ENCODE measurements at places on chromosomes 11 and 22.

DNA sequence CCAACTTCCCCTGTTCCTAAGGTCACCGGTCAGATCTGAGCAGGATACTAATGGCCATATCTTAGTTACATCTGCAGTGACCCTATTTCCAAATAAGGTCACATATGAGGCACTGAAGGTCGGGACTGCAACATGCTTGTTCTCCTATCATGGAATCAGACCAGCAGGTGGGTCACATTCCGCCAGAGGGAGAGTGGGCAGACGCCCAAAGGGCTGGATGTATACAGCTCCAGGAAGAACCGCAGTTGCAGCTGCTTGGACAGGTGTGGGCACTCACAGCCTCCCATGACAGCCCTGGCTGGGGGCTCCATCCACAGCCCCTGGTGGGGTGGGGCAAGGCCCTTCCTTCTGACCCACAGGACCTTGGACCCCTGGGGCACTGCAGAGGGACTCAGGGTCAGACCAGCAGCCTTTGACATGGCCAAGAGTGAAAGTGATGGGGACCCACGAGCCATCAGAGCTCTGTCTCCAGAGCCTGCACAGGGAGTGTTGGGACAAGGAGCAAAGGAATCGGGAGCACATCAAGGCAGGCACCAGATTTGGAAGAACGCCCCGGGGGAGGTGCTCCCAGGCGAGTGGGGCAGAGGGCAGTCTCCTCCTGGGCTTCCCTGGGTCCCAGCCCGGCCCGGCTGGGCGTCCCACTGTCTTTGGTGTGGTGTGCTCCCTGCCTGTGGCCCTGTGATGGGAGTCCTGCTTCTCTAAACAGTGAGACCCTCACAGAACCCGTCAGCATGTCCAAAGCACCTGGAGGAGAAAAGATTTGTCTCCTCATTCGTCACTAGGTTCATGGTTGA, 13.3 kb upstream of the CD81 start:
- no peak for DNase-seq

- no peak for DNase-seq
These were observed 3.8 kb upstream of the CSNK2A3 start for GRCh38 chr11:11356842-11357241.

GRCh38 chr22:46517255-46517761, 20.1 kb downstream of the CELSR1 start:
- DNase-seq: no peak

- peak; percentile 30 for DNase-seq
These were observed 76.5 kb upstream of the ZBED5 start for GRCh38 chr11:10934293-10934860.

- no peak for DNase-seq
These were observed 28.7 kb downstream of the IGHMBP2 start for GRCh38 chr11:68932358-68932757.

DNA sequence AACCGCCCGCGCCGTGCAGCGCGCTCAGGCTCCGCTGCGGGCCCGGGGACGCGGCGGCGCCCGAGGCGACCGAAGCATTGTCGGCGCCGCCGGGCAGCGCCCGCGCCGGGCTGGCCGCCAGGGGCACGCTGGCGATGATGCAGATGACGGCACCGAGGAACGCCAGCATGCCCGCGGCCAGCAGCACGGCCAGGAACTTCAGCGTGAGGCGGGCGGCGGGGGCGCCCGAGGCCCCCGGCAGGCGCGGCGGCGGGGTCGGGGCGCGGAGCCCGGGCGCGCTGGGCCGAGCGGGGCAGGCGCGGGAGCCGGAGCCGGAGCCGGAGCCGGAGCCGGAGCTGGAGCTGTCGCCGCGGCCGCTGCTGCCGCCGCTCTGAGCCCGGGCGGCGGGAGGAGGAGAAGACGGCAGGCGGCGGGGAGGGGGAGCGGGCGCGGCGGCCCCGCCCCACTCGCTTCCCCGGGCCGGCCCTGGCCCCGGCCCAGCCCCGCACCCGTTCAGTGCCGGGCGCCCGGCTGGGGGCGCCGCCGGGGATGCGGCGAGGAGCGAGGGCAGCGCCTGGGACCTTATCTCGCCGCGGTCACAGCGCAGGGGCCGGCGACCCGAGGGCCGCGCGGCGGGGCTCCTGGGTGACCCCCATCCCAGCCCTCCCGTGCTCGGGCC, at the start of gene NPTXR:
Gene NPTXR, minus strand, starts transcription at position 372 of the 658 bp plus-strand sequence.
- DNase-seq: no peak

GRCh38 chr11:45662665-45663485, 2.5 kb downstream of the CHST1 start:
- no peak for DNase-seq

DNA sequence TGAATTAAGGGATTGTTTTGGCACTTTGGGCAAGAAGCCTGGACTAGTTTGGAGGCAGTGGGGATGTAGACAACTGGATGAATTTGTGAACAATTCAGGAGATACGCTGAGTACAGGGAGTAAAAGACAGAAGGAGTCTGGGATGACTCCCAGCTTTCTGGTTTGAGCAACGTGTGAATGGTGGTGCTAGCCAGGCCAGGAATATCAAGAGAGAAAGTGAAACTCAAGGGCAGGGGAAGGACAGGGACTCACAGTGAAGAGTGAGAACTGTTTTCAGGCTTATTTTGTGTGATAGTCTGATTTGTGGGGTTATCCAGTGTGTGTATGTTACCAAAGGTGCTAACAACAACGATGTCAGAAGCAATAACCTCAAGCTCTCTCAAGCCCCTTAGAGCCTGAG, 15.9 kb downstream of the CHRM1 start:
- no peak for DNase-seq

GRCh38 chr11:28439403-28439802, 331.2 kb downstream of the METTL15 start:
- DNase-seq: no peak

DNA sequence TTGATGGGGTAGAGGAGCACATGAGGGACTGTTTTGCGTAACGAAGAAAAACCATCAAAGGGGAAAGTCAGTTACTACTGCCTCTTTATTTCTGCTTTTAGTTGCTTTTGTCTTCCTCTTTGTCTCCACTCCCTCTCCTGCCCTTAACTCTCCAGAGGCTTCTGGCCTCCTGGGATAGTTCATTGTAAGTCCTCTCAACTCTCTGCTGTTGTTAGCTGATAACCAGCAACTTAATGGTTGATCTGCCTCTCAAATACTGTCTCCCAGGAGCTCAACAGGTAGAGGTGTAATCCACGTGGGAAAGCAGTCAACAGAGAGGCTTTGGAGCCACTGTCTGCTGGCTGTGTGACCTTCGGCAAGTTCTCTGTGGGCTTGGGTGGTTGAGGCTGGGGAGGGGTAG, 47.3 kb downstream of the CCDC81 start:
- DNase-seq: no peak

- no peak for DNase-seq
These were observed 22.7 kb downstream of the YPEL1 start for GRCh38 chr22:21712751-21713427.

DNA sequence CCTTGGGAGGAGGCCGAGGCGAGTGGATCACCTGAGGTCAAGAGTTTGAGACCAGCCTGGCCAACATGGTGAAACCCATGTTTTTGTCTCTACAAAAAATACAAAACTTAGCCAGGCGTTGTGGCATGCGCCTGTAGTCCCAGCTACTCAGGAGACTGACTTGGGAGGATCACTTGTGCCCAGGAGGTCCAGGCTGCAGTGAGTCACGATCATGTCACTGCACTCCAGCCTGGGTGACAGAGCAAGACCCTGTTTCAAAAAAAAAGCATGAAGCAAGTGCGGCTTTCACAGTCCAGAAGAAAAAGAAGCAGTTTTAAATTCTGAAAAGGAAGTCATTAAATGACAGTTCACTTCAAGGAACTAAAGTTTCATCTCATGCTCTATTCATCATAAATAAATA, 7.1 kb upstream of the LTO1 start:
- no peak for DNase-seq

GRCh38 chr11:123006860-123007542, 25.4 kb upstream of the BSX start:
- no peak for DNase-seq

- DNase-seq: peak; percentile 25
These were observed 6.7 kb upstream of the CCDC90B start for GRCh38 chr11:83292709-83293456.

GRCh38 chr11:66784575-66784974, 55.6 kb upstream of the SPTBN2 start:
- no peak for DNase-seq

GRCh38 chr11:61968758-61969390, 1.4 kb upstream of the FTH1 start:
- DNase-seq: no peak

DNA sequence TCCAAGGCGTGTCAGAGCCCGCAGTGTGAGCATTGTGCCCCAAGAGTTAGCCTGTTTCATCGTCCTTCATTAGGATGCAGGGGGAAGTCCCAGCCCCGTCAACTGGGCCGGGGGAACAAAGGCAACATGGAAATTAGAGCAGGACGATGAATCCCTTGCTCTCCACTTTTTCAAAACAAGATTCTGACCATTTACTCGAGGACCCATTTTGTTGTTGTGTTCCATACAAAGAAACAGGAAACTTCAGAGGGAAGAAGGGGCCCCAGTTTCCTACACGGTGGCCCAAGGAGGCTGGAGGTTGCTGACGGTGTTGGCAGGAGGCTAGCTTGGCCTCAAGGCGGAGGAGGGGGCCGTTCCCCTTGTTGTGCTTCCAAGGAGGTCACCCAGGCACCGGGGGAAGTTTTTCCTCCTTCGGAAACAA, 44.0 kb upstream of the SLC1A2 start:
- DNase-seq: no peak

DNA sequence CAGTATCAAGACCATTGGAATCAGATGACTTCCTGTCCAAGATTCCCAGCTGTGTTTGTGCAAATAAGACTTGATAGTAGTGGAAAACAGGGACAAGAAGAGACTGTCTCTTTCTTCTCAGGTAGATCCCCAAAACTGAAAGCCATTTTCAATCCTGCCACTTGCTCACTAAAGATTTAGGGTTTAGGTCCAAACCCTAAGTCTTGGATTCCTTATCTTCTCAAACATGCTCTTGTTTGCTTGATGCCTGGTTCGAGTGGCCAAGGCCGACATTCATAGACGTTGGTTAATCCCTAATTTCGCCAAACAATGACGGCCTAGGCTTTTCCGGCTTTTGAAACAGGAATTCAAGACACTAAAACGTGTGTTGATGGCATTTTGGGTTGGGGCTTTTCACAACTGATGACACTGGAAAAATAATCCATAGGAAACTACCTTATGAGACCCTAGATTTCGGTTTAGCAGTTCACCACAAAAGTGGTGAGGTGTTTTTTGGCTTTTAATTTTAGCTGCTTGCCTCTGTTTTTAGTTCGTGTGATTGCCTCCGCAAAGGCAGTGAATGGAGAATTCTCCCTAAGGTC, 1.0 kb upstream of the GTPBP1 start:
- no peak for DNase-seq

DNA sequence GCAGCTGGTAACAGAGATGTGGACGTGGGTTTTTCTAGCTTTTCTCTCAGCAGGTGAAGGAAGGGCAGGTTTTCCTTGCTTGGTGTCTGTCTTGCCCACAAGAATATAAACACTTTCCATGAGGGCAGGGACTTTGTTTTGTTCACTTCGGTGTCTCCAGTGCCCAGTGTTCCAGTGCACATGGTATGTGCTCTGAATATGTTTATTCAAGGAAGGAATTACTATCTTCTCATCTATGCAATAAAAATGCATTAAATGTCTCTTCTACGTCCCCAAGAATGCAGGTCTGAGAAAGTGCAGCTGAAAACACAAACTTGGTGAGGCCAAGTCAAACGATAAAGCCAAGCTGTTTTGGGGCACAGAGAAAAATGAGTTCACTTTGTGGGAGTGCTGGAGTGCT, 56.3 kb upstream of the PLET1 start:
- DNase-seq: no peak

GRCh38 chr22:16806401-16806800, 18.8 kb downstream of the XKR3 start:
- no peak for DNase-seq

DNA sequence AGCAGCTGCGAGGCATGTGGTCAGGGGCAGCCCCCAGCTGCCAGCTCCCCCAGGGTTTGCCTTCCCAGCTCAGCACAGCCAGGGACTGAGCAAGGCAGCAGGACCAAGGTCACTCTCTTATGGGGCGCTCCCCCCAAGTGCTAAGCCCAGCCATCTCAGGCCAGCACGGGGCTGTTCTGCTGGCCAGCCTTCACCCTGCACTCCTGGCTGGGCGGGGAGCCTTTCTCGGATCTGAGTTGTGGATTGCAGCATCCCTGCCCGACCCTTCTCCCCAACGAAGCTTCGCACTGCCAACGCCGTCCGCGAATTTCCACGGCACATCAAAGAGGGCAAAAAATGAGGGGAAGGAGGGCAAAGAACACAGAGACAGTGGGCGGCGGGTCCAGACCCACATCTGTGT, 42.5 kb upstream of the GAL start:
- no peak for DNase-seq

DNA sequence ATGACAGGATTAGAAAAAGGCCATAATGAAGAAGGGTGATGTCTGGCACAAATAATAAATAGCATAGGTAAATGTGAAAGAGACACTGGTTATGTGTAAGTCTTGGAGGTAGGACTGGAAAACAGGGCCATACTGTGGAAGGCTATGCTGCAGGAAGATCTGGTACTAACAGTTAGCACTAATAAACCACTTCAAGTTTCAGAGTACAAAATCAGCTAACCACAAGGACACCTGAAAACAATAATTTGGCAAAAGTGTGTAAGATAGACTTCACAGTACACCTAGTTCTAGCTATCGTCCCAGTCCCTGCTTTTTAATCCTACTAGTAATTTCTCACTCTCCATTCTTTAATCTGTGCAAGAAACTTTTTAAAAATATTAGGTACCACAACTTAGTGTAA, 44.3 kb downstream of the CWF19L2 start:
- no peak for DNase-seq

DNA sequence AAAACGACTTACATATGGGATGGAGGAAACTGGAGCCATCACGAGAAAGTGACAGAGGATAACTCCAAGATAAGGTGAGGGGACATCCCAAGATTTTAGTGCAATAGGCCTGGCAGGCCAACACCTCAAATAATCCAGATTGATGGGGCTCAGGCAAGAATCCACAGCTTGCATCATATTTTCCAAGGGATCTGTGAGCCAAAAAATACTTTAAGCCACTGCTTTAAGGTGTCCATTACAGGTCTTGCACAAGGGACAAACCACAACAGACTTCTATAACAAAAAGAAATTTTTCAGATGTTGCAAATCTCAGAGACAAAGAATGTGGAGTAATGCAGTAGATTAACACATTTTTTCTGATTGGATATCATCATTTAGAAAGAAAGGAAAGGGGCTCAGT, 45.6 kb downstream of the DENND5A start:
- no peak for DNase-seq

Measured in LNCaP clone FGC (cell line).